ENCODE measurements at places on chromosomes 2 and 18.

GRCh38 chr2:201769666-201770373, 10.9 kb downstream of the ALS2 start:
- no peak for DNase-seq

DNA sequence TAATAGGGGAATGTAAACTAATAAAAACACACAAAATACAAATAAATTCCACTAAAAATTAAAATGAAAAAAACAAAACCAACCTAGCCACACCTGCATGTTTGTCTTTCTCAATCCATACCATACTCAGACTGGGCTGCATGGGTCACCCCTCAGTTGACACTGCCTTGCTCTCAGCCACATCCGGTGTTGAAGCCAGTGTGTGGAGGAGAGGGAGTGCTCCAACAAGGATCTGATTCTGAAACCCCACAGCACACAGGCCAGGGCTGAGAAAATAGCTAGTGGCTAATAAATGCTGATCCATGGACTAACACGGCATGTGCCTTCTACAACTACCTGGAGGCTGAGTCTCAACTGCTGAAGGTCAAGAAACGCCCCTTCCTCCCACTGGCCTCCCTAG, 13.7 kb downstream of the RND3 start:
- DNase-seq: no peak

DNA sequence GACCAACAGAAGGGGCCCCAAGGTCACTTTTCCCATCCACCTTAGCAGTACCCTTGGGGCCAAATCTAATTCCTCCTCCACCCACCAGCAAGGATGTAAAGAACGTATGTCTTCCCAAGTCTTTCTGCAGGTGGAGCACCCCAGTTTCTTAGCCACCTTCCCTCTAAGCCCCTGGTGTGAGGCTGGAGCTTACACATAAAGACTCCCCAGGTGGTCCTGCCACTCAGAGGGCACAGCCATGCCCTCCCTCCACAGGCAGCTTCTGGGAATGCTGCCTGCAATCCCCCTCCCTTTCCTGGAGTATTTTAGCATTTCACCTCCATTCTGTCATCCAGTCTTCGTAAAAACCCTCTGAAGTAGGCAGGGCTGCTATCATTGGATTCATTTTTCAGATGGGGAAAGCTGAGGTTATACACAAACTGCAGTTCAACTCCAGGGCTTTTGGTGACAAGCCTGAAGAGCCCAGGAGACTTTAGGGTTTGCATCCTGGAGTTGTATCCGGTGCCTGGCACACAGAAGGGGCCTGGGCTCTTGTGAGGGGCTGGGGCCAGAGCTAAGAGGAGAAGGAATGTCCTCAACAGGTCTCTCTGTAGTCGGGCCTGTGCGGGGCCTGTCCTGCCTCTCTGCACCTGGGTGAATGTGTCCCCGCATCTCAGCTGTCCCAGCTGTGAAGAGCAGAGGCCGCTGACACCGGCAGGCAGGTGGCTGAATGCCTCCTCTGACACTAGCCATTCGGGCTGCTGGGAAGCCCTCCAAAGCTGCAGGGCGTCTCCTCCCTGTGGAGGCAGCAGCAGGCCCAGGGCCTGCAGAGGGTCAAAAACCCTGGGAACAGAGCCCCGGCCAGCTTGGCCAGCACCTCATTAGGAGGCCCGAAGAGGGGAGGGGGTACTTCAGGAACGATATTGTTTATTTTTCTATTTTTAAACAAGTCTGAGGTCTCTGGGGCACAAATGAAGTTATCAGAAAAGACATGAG, 27.6 kb downstream of the CIB4 start:
- no peak for DNase-seq

GRCh38 chr2:18722101-18722500, 132.7 kb upstream of the NT5C1B start:
- DNase-seq: no peak

GRCh38 chr2:149739171-149739882, 151.8 kb upstream of the MMADHC start:
- DNase-seq: no peak

DNA sequence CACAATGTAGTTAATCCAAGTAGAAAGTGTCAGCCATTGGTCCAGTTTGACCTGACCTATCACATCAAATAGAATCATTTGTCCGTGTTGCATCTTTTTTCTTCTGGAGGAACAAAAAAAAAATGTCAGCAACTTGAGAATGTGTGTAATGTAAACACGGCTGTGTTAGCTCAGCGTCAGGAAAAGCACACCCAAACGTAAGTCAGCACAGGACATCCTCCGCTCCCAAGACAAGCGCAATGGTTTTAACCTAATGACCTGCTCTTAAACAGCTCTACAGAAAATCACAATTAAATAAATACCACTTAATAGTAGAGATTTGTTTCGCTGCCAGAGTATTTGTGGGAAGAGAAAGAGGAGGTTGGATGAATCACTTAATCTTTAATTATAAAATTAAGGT, 59.4 kb downstream of the OSR1 start:
- DNase-seq: no peak

DNA sequence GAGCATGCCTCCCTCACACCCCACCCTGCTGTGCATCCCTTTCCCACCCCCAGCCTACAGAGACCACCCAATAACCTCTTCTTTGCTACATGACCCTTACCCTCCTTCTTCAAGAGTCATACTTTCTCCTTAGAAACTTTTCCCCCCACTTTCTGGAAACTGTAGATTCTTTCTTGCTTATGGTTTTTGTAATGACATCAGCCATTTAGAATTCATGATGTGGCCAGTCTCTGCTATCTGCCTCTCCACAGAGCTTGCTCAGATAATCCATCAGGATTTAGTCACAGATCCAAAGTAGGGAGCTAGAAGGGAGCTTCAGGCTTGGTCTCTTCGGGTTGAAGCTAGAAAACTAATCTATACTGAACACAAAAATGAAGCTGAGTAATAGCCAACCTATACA, 36.5 kb downstream of the GALM start:
- DNase-seq: no peak

DNA sequence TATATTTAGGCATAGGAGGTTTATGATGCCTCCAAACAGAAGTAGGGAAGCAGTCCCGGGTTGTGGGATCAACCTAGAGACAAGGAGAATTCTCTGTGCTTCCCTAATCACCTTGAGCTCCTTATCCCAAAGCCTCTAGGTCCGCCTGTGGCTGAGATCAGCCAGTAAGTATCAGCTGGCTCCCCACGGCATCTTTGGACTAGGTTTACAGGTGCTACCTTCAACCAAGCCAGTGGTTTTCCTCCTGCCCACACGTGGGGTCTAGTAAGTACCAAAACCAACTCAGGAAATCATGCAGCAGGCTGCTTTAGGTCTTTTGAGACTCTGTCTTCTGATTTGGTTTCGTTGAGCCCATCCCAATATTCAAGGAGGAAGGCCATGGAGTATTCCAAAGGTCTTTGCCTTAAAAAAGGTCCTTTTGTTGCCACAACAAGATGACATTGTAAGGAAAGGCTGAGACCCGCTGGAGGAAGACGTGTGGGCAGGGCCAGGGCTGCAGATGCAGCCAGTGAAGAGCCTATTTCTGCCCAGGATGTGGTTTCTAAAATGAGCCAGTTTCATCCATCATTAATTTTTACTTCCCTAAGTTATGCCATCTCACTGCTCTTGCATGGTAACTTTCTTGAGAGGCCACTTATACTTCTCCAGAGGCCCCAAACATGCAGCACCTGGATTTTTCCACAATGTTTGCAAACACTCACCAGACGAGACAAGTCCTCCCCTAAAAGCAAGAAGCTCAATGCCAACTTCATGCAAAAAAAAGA, 248.7 kb downstream of the RNF152 start:
- no peak for DNase-seq

- DNase-seq: peak; percentile 38
Observed at GRCh38 chr2:204027091-204027490, 90.5 kb downstream of the ICOS start.

- DNase-seq: no peak
Observed at GRCh38 chr2:144356402-144356801, 163.5 kb downstream of the ZEB2 start.

DNA sequence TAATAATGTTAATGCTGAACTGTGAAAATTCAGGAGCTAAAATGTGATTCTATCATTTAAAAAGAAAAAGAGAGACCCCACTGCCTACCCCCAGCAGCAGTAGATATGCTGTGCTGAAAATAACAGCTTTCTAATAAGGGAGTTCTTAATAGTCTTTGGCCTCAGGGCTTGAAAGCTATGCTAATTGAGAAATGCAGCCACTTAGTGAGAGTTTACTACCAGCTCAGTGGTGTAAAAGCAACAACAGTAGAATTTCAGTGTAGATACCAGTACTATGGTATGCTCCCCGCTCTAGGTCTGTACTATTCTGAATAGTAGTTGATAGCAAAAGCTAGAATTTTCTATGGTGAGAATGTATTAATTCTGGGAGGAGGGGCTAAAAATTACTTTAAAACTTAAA, 303.1 kb upstream of the VWC2L start:
- no peak for DNase-seq

- no peak for DNase-seq
Observed at GRCh38 chr2:199590321-199591203, 132.8 kb upstream of the SATB2 start.

All from CD4-positive, alpha-beta T cell treated with Interleukin-6 at 100 ng/mL for 8 hours (primary cell).